AG04450 (cell line): ENCODE measurements at places on chromosomes 1 and 21.

- DNase-seq: no peak
These were observed 12.3 kb downstream of the SLC35E2B start for GRCh38 chr1:1680031-1680911.

DNA sequence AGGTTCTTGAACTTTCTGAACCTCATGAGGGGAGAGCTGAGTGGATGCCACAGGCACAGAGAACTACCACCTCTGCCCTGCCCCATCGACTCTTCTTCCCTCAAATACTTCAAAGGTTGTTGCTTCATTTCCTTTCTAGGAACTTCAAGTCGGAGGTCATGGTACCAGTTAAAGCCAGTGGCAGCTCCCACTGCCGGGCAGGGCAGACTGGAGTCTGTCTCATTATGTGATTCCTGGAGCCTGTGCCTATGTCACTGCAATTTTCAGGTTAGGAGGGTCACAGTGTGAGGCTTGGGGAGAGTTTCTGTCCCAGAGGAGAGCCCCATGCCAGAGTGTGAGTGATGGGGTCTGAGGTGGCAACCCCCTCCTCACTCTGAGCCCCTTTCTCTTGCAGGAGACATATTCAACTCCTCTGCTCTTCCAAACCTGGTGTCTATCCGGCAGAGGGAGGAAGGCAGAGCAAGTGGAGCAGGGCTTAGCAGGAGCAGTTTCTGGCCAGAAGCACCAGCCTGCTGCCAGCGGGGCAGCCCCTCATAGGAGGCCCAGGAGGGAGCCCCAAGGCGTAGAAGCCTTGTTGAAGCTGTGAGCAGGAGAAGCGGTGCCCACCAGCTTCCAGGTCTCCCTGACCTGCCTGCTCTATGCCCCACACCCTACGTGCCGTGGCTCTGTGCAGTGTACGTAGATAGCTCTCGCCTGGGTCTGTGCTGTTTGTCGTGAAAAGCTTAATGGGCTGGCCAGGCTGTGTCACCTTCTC, 29.3 kb downstream of the CAMK1G start:
- DNase-seq: no peak

GRCh38 chr1:198116469-198116868, 40.3 kb upstream of the NEK7 start:
- no peak for DNase-seq

GRCh38 chr21:24824209-24824608, 783.1 kb downstream of the MRPL39 start:
- DNase-seq: no peak

DNA sequence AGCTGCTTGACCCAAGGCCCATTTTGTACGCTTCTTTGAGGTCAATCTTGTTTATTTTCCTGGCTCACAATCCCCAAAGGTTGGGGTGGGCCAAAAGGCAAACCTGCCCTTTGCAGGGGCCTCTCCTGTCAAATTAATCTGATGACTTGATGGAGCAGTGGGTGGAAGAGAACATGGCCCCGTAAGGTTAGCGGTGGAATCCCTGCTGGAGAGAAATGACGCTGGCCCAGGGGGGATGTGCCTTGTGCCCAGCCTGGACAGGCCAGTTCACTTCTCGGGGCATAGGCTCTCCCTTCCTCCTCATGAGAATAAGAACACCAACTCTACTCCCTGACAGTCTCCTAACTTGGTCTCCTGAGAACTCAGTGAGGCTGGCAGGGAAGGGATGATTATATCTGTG, 40.5 kb downstream of the C1orf198 start:
- no peak for DNase-seq
